ENCODE measurements at places on chromosomes 12 and 14. TPM values are rescaled to one million over a fixed set of nuclear protein-coding genes. Genes with fewer than 3 reads are reported as not detected.

DNA sequence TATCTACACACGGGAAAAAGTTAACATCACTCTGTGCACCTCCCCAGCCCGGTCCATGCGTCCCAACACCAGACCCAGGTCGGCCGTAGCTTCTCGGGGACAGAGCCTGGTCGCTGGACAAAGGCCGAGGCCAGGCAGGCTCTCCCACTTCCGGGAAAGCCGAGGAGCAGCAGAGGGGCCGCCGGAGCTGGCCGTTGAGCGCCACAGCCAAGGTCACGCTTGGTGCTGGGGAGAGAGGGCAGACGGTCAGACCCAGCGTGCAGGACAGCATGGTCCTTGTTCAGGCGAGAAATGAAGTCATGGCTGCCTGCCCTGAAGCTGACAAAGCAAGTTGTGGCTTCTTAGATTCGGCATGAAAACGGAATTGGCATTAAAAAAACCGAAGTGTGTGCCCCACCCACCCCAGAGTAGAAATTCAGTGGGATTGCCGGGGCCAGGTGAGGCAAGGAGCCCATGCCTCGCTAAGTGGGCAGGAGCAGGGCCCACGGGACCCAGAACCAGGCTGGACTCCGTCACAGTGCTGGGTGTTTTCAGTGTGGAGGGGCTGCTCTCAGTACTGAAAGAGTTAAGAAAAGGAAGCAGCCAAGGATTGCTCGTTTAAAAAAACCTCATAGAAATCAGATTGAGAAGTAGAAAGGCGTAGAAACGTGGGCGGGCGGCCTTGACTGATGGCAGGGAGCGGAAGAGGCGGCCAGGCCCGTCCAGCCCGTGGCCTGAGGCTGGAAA is 4.3 kb downstream of the ARL6IP4 start:
- DNase-seq, result peak; percentile 26

- DNase-seq, result no peak
Measured at GRCh38 chr14:38209572-38210557, 2.2 kb downstream of the SSTR1 start.

DNA sequence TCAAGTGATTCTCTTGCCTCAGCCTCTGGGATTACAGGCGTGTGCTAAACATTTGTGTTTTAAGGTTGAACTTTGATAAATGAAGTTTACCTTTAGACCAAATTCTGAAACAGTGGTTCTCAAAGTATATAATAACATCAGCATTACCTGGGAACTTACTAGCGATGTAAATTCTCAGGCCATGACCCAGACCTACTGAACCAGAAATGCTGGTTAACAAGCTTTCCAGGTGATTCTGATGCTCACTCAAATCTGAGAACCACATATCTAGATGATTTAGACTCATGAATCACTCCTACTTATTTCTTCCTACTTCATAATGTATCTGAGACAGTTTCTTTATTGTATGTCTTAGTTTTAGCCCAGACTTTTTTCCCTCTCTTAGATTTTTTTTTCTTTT is 43.6 kb downstream of the RAD51B start:
- DNase-seq, result peak; percentile 44

The SERPINA4 gene
- total RNA-seq, result not detected

GRCh38 chr14:38211255-38211735 is 3.6 kb downstream of the SSTR1 start:
- no peak for DNase-seq

GRCh38 chr14:41476526-41476925 is 130.2 kb upstream of the LRFN5 start:
- no peak for DNase-seq

The KCNJ8 gene
- 13.7 TPM for total RNA-seq

GRCh38 chr12:117009759-117010158 is 89.5 kb downstream of the TESC start:
- DNase-seq, result no peak

- DNase-seq, result no peak
Measured at GRCh38 chr12:117293510-117293909, 67.9 kb downstream of the NOS1 start.

DNA sequence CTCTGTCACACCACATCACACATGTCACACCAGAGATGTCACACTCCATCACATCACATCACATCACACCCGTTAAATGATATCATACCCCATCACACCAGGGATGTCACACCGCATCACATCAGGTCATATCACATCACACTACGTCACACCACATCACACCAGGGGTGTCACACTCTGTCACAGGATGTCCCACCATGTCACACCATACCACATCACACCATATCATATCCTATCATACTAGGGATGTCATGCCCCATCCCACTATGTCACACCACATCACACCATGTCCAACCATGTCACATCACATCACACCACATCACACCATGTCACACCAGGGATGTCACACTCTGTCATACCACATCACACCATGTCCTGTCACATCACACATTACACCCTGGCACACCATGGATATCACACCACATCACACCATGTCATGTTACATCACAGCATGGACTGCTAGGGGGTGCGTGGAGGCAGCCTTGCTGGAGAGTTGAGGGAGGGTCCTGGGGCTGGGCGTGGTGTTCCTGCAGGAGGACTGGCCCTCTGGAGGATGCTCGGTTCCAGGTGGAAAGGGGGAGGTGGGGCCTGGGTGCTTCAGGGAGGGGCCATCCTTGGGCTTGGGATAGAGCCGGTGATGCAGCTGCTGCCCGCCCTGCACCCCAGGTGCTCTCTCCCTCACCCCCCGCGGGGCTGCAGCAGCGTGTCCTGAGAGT is 134.6 kb downstream of the TMEM121 start:
- no peak for DNase-seq

GRCh38 chr12:15534322-15534721 is 212.0 kb downstream of the PTPRO start:
- DNase-seq, result no peak

DNA sequence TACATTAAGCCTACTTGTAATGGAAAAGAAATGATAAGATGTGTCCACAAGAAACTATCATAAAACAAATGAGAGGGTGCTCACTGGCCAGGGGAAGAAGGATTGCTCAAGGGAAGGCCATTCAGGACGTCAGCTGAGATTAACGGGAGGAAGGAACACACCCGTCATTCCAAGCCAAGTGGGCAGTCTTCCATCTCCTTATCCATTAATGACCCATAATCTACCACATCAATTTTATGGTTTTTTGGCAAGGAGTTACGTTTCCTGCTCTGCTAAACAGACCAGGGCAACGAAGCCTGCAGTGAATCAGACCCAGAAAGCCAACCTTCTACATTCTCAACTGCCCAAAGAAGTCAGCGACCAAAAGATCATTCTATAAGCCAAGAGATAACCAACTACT is 25.1 kb downstream of the PRKAB1 start:
- peak; percentile 98 for DNase-seq

The CCDC38 gene
- total RNA-seq, result 20.9 TPM

The VWF gene
- 99.9 TPM for total RNA-seq

GRCh38 chr12:124515981-124516380 is 51.4 kb downstream of the NCOR2 start:
- no peak for DNase-seq

GRCh38 chr14:49861699-49862088 is 9.1 kb upstream of the NEMF start:
- DNase-seq, result peak; percentile 95

GRCh38 chr12:29656762-29657538 is 126.8 kb downstream of the TMTC1 start:
- DNase-seq, result no peak

DNA sequence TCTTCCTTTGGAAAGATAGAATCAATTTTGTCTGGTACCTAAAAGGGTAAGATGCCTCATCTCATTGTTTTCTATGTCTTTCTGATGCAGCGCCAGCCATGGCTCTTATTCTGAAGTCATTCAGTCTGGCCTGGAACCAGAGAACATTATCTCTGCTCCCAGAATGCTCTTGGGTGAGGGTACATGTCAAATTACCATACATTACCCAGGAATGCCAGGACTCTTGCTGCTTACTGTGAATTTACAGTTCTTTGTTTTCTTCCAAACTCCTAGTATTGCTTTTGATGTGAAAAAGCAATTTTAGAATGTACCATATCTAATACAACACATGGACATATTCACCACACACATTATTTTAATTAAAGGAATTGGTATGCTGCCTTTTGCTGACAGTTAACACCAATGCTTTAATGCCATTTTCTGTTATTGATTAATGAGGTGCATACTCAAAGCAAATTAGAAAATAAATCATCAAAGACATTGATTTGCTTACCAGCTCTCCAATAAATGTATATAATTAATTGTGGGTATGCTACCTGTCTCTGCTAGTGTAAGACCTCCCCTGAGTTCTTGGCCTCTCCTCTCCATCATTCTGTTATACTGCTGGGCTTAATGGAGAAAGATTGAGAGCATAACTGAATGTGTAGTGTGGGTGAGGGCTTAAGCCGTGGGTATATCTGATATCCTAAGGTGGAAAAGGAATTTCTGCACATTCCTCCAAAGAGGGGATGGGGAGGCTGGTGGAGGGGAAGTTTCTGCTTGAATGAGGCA is 337.7 kb downstream of the C12orf75 start:
- no peak for DNase-seq

DNA sequence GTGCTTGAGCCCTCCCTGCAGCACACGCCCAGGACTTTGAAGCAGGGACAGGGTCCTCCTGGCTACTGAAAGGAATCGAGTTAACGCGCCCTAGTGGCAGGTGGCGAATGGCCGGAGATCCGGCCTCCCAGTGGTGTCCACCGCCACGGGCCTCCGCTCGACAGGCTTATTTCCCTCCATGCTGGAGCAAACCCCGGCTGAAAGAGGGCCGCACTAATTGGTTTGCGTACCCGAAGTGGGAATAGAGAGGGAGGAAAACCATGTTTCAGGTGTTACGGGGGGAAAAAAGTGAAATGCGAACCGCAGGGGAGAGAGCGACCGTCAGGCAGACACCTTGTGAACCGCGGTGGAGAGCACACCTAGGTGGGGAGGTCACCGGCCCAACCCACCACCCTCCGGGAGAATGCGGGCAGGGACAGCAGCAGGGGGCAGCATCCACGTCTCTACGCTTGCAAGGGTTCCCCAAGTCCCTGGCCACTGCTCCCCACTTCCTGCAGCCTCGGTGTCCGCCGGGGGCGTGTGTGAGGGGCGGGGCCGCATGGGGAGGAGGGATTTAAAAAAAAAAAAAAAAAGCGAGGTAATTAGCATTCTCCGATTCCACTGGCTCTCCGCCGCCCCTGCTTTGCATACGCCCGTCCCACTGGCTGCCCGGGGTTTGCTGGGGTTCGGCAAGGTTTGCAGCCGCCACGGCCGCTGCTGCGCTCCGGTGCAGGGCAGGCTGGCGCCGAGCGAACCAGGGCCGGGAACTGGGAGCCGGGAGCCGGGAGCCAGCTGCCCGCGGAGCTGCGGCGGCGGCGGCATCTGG is 224.6 kb upstream of the CRY1 start:
- DNase-seq, result peak; percentile 93

- DNase-seq, result no peak
Measured at GRCh38 chr12:123384318-123384993, 524 bp downstream of the KMT5A start.

- no peak for DNase-seq
Measured at GRCh38 chr14:67199016-67199415, 9.8 kb downstream of the GARIN2 start.

DNA sequence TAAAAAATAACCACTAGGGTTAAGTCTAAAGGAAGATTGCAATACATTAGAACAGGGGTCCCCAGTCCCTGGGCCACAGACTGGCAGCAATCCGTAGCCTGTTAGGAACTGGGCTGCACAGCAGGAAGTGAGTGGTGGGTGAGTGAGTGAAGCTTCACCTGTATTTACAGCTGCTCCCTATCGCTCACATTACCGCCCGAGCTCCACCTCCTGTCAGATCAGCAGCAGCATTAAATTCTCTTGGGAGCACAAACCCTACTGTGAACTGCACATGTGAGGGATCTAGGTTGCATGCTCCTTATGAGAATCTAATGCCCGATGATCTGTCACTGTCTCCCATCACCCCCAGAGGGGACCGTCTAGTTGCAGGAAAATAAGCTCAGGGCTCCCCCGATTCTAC is 15.5 kb downstream of the ADGRD1 start:
- DNase-seq, result no peak

DNA sequence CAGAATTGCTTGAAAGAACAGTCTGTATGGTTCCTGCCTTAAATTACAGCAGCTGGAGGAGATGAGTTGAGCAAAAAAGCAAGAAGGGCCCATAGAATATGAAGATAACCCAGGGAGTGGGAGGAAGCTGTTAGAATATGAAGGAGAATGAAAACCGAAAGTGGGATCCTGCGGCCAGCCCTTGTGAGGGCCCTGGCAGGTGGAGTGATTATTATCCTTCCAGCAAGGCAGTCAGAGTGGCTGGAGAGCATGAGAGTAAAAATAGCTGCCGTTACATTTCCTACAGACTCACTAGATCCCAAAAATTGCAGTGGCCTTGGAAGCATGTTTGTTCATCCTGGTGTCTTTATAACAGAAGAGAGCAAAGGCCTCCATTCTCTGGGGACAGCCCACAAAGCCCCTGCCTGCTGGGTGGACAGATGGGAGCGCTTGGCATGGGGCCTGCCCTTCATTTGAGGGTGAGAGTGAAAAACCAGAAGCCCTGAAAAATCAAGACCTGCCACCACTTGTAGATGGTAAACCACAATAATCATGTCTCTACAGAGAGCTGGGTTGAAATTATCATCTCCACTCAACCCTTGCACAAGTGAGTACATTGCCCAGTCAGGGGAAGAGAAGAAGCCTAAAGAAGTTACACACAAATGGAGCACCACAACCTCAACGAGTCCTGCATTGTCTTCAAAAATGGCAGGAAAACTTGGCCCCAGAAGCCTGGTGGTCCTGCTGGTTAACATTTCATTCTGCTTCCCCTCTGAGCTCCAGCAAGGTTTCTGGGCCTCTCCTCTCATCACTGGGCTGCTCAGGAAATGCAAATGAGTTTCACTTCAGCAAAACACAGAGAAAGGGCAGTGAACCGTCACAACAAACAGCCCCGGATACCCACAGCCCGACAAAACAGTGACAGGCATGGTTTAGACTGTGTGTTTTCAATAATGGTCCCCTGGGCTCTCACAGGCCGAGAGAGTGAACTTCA is 20.5 kb downstream of the ZDHHC22 start:
- peak; percentile 31 for DNase-seq

DNA sequence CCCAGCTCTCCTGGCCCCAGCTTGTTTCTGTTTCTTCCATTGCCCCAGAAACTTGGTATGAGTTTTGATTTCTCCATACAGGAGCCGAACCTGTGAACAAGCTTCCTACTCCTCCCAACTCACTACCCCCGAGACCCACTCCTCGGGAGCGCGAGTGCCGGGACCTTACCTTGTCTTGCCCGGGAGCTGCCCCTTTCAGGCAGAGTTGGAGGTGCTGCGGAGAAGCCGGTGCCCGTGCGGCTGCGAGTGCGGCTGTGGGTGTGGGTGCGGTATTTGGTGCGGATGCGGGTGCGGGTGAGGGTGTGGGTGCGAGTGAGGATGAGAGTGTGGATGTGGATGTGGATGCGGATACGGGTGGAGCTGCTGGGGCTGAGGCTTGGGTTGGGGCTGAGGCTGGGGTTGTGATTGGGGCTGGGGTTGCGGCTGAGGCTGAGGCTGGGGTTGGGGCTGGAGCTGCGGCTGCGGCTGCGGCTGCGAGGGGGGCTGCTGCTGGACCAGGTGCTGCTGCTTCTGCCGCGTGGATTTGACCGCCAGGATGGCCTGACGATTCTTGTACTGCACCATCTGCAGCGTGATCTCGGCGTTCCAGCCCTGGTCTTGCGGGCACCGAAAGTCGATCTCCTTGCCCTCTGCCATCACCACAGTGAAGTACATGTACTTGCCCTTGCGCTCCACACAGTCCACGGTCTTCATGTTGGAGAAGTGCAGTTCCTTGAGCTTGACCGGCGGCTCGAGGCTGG is 1.1 kb downstream of the PHLDA1 start:
- DNase-seq, result no peak
